ENCODE measurements at places on chromosomes 3 and 15.

GRCh38 chr15:48408327-48408726 is 77.1 kb downstream of the DUT start:
- DNase-seq: no peak

DNA sequence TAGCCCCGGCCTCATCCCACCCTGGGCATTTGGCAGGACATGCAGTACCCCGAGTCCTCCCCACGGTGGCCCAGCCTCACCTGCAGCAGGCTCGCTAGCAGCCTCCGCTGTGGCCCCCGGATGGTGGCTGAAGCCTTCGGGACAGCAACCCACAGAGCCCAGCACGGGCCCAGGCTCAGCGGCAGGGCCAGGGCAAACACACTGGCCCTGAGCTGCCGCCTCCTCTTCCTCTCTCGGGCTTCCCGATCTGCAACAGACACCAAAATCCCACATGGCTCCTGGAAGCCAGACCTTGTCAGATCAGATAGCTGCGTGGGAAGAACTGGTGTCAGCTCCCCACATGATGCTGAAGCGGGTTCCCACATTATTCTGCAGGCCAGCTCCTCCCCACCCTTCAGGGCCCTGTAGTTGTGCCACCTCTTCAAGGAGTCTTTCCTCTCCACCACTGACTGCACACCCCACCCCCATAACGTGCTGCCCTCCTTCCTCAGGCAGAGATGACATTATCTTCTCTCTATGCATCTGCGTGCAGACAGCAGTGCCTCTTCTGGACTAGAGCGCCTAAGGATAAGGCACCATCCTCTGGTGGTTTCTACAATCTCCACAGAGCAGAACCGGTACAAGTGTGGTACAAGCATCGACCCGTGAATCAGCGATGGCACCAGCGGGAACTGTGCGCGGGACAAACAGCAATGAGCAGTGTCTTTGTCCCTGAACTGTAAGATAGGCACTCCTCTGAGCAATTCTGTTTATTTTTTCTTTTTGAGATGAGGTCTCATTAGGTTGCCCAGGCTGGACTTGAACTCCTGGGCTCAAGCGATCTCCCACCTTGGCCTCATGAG is 9.5 kb downstream of the TMEM44 start:
- DNase-seq: no peak

DNA sequence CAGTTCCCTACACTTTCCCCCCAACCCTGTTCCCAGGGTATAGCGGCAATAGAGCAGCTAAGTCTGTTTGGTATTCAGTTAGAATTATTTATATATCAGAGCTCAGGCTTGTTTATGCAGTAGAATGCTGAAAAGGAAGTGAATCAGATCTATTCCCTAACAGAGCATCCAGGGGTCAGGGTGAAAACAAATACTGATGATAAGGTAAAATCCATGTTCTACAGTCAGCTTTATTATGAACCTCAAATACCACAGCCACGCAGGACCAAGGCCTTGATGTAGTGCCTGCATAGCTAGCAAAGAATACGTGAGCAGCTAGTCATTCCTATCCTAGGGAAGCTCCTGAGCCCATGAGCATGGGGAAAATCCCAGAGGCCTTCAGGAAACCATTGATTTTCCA is 229.7 kb upstream of the ICE2 start:
- DNase-seq: no peak

DNA sequence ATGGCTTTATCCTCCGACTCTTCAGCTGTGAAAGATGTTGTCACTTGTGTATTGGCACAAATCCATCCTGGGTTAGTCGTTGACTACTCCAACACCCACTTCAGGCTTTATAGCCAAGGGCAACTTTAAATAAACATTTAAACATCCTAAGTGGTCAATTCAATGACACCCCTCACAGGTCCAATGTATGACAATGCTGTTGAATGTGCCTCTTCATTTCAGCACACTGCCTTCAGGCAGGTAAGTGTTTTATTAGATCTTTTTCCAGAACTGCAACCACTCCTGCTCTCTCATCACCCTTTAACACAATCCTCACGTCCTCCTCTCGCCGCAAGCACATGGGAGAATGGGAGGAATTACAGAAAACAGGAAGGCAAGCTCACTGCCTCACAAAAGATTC is 30.3 kb downstream of the IL12A start:
- no peak for DNase-seq

DNA sequence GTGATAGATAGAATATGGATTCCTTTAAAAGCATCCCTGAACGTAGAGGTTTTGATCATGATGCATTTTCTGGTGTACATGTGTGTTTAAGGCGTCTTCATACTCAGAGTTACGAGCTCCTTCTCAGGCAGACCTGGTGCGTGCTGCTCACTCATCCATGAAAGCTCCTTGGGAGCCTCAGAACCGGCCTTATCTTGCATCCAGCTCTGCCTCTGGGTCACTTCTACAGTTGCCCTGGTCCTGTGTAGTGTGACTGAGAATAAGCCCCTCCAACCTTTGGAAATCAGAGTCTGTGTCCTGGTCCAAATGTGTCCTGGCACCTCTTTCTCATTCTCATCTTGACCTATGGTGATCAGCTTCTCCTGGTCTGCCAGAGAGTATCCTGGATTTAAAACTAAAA is 17.3 kb upstream of the RARRES1 start:
- no peak for DNase-seq

DNA sequence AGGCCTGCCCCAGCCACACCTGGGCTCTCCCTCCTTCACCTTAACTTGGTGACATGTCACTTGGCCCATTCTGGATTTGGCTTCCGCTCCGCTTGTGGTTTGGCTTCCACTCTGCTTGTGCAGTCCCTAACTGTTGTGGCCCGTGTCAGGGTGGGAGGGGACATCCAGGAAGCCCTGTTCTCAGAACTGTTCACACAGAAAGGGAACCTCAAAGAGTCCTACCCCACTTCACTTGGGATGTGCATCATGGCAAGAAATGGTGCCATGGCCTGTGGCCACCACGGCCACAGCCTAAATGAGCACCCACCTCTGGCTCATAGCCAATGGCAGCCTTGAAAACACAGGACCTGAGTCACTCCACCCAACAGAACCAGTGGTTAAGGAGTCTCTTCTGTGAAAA is 63.4 kb downstream of the CYP19A1 start:
- no peak for DNase-seq

GRCh38 chr3:144244662-144245061 is 273.0 kb downstream of the DIPK2A start:
- no peak for DNase-seq

DNA sequence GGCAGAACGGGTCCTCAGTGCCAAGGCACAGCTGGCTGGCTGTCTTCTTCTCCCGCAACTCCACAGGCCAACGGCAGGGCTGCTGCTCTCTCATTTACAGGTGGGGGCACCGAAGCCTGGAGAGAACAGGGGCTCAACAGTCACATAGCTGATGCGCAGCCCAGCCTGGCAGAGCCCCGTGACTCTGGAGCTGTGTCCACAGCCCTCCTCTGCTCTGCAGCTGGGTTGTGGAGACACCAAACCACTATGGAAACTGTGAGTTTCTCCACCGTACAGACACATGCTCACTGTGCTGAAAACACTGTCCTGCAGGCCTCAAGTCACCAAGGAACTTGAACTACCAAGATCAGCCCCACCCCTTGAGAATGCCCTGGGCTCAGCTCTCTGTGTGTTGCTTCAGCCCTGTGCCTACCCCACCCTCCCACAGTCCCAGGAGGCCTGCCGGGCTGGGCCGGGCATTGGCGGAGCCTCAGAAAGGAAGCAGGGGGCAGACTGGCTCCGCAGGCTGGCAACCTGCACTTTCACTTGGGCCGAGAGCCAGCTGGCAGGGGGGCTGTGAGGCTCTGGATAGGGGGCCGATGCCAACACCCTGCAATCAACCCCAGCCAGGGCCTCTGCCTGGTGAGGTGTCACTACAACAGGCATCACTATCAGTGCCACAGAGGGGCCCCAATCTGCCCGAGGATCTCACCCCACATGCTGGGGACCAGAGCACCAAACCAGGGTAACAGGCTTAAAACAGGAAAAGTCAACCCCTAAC is 113.7 kb upstream of the RPL32 start:
- DNase-seq: no peak

GRCh38 chr3:195063581-195064193 is 207.3 kb downstream of the XXYLT1 start:
- no peak for DNase-seq

GRCh38 chr3:59515966-59516365 is 466.1 kb upstream of the CFAP20DC start:
- DNase-seq: no peak

GRCh38 chr3:72446218-72447058 is 401.8 kb downstream of the SHQ1 start:
- no peak for DNase-seq

GRCh38 chr3:38613426-38613825 is 36.1 kb downstream of the SCN5A start:
- DNase-seq: no peak

GRCh38 chr3:16888785-16889607 is 4.2 kb downstream of the PLCL2 start:
- DNase-seq: no peak
